ENCODE measurements at places on chromosomes 11 and 22.

- no peak for DNase-seq
Measured at GRCh38 chr11:90803831-90804230, 581.0 kb upstream of the CHORDC1 start.

GRCh38 chr11:20208622-20209111, 48.4 kb upstream of the DBX1 start:
- DNase-seq: no peak

DNA sequence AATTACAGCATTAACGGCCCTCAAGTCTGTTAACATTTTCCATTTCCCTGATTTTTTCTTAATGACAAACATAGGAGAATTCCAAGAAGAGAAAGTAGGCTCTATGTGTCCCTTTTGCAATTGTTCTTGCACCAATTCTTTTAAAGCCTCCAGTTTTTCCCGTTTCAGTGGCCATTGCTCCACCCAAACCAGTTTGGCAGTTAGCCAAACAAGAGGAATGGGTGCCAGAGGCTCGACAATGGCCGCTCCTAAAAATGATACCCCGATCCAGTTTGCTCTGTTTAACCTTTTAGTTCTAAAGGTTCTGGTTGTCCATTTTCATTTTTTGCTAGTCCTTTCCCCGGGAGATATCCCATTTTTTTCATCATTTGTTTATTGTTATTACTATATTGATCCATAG, 6.7 kb upstream of the DNAJB13 start:
- no peak for DNase-seq

GRCh38 chr11:130600139-130600538, 151.7 kb downstream of the ADAMTS15 start:
- DNase-seq: no peak

DNA sequence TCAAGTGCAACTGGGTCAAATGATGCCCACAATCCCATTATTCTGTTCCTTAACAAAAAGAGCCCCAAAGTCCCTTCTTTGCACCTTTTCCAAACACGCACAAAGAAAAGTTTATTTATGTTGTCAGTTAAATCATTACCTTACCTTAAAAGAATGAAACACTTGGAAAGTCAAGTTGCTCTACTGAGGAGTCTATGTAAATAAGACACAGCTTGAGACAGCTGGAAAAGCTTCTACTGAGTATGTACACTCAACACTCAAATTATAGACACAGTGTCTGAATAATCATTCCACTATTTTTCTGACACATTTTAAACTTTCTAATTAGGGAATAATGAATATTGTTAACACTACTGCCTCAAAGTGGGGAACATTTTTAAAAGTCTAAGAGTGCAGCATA, 21.6 kb upstream of the PHLDA2 start:
- no peak for DNase-seq

- no peak for DNase-seq
Measured at GRCh38 chr11:118696673-118697226, 17.3 kb upstream of the TREH start.

GRCh38 chr11:134349109-134349801, 17.5 kb downstream of the GLB1L2 start:
- no peak for DNase-seq

DNA sequence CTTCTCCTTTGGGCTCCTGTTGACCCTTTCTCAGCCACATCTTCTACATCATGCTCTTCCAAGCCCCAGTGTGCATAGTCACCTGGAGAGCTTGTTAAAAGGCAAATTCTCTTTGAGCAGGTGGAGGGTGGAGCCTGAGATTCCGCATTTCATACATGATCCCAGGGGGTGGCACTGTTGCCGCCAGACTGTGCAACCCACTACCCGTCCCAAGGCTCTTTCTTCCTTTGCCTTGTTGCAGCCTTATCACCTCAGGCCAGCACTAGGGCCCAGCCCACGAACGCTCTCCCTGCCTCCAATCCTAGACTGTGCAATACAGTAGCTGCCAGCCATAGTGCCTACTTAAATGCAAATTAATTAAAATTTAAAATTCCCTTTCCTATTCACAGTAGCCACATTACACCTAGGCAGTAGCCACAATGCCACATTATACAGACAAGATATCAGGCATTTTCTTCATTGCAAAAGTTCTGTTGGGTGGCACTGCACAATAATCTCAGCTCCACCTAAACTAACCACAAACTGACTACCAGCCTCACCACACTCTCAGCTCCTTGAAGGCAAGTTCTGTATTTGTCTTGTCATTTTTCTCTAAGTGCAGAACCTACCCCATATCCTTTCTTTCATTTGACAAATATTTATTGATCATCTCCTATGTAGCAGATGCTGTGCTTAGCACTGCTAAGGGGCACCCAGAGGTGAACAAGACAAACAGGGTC, 4.6 kb upstream of the KCNJ5 start:
- DNase-seq: peak; percentile 26

GRCh38 chr11:47856186-47856585, 8.0 kb upstream of the NUP160 start:
- DNase-seq: peak; percentile 28

DNA sequence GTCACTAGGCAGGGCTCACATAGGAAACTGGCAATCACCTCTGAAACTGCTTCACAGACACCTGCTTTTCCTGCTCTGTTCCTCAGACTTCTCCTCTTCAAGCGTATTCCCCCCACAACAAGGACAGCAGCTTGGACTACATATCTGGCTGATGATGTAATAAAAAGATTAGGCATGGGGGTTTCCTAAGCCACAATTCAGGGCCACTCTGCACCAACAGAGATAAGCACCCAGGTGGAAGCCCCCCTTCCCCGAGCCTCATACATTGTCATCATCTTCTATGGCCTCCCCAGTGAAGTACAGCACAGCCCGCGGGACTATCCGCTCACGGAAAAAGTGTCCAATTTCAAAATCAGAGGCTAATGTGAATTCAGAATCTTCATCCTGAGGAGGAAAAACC, 25.0 kb upstream of the PHLDA2 start:
- DNase-seq: no peak

- no peak for DNase-seq
Measured at GRCh38 chr11:33747979-33748378, 11.8 kb upstream of the CD59 start.

DNA sequence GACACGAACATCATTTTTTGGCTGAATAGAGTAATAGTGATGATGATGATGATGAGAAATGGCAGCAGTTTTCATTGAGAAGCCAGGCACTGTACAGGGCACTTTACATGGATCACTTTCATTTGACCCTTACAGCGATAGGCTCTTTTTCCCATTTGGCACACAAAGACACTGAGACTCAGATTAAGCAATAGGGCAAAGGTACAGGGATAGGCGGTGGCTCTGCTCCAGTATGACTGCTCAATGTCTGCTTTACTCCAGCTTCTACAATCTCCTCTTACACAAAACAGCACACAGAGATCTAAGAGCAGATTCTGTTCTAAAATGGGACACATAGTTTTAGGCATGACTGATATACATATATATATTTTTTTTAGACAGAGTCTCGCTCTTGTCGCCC, 40.6 kb downstream of the MPPED2 start:
- no peak for DNase-seq

- DNase-seq: no peak
Measured at GRCh38 chr11:46050003-46050461, 71.2 kb downstream of the PHF21A start.

DNA sequence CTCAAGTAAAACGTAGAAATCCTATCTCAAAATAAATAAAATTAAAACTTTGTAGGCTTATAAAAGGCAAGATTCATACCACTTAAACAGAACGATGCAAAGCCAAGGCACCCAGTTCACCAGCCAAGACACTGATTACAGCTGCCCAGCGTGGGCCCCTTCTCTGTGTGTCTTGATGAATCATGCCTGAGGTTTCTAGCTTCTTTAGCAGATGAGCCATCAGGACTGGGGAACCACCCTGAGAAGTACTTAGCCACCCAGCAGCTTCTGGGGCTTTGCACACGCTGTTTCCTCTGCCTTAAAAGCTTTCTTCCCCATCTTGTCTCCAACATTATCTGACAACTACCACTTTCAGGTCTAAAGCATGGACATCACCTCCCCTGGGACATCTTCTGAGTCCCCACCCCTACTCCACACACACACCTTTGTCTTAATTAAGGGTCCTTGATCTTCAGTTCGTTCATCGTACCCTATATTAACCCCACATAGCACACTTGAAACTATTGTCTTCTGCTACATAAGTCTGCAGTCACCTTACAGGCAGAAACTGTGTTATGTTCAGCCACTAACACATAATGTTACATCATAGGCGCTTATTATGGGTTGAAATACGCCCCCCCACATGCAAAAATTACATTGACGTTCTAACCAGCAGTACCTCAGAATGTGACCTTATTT, 8.7 kb upstream of the LAYN start:
- peak; percentile 12 for DNase-seq

GRCh38 chr11:2526808-2527381, 82.1 kb downstream of the KCNQ1 start:
- no peak for DNase-seq

DNA sequence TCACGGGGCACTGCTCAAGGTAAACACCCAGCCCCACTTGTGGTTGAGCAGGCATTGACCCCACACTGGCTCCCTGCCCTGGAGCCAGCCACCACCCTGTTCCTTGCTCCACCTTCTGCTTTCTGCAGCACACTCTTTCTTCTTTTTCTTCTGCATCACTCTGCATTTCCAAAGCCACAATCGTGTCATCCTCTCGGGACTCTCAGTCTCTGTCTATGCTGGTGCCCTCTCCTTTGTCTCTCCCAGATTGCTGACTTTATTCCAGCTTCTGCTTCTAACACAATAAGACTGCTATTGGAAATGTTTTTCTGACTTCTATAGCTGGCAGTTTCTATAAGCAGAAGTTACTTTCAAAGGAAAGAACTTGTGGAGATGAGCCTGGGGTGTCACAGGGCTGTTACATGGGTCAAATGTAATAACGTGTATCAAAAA, 14.4 kb downstream of the GRAP2 start:
- no peak for DNase-seq

DNA sequence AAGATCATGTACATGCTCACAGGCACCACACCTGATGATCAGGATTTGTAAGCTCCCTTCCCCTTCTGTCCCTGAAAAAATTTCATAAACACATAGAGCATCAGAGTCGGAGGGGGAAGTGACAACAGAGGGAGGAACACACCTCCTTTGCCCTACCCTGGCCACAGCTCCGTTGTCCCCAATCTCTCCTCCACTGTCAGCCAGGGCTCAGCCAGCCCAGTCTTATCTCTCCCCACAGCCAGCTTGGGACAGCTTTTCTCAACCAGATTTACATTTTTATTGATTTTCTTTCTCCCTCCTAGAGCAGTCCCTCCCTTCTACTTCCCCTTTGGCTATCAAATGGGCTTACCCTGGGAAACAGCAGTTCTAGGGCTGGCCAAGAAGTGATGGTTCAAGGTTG, 32.1 kb upstream of the TPBGL start:
- no peak for DNase-seq

Measured in SK-MEL-5 (cell line).